ENCODE measurements at places on chromosomes 4 and X. TPM values are rescaled to one million over a fixed set of nuclear protein-coding genes. Genes with fewer than 3 reads are reported as not detected.

GRCh38 chr4:183798301-183799253, 106.5 kb upstream of the STOX2 start:
- peak overlapping the region; percentile 70 for H3K4me3 ChIP-seq
- peak overlapping the region; percentile 50 for H3K27ac ChIP-seq
- DNase-seq: no peak
- H3K27me3 ChIP-seq: no peaks in the 10 kb centered on the region
- no peaks in the 10 kb centered on the region for H3K4me1 ChIP-seq
- no peaks in the 10 kb centered on the region for H3K36me3 ChIP-seq

DNA sequence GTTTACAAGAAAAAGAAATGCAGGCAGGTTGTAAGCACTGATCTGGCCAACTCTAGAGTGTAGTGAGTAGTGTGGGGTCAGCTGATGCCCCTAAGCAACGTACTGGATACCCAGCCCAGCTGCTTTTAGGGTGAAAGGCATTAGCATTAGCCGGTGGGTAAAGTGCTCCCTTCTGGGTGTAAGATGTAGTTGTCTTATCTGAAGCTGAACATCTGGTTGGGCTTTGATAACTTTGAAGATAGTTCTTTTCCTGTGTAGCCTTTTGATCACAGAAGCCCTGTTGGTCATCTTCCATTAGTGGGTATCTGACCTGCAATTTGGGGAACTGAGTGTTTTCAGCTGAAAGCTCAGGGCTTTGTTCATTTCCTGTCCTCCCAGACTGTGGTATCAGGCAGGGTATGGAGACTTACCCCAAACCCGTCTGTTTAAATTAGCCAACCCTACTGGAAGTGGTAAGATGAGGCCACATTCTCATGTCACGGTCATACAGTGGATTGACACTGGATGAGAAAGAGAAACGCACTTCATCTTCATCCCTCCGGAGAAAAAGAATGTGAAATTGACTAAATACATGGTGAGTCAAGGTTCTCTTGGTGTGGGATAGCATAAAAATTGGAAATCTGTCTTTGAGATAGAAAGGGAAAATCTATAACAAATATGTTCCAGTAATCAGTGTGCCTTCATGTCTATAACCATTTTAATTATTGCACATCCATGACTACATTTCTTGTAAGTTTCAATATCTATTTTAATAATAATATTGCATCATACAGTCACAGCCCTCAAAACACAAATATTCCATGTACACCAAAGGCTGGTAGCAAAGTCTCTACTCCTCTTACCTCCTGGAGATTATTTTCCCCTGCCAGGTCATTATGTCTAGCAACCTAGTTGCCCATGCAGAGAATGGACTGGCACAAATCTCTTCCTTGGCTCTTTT, 8.7 kb downstream of the RHOH start:
- H3K36me3 ChIP-seq: no peaks in the 10 kb centered on the region
- no peak overlapping the region for H3K27ac ChIP-seq
- no peaks in the 10 kb centered on the region for H3K4me1 ChIP-seq
- H3K4me3 ChIP-seq: no peak overlapping the region
- no peaks in the 10 kb centered on the region for H3K27me3 ChIP-seq

DNA sequence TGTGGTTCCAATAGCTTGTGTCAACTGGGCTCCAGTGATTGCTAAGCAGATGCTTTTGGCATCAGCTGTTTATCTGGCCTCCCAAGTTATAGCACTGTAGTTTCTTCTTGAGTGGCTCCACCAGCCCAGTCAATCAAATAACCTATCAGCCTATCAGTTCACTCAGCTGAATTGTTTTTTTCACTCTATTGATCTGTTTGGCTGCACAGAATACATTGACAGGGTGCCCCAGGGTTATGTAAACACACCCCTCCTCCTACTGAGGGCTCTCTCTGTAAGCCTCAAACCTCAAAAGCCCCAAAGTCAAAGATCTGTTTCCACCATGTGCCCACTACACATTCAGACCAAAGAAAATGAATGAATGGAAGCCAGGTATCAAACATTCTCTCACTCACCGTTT, 214.0 kb downstream of the HS6ST2 start:
- no peak overlapping the region for H3K27ac ChIP-seq
- H3K4me1 ChIP-seq: no peaks in the 10 kb centered on the region
- H3K4me3 ChIP-seq: no peak overlapping the region
- no peaks in the 10 kb centered on the region for H3K36me3 ChIP-seq

- H3K4me3 ChIP-seq: no peak overlapping the region
- no peaks in the 10 kb centered on the region for H3K4me1 ChIP-seq
- DNase-seq: no peak
- H3K27me3 ChIP-seq: no peaks in the 10 kb centered on the region
- H3K36me3 ChIP-seq: no peaks in the 10 kb centered on the region
These were observed 61.0 kb downstream of the ENOPH1 start for GRCh38 chr4:82491251-82491960.

DNA sequence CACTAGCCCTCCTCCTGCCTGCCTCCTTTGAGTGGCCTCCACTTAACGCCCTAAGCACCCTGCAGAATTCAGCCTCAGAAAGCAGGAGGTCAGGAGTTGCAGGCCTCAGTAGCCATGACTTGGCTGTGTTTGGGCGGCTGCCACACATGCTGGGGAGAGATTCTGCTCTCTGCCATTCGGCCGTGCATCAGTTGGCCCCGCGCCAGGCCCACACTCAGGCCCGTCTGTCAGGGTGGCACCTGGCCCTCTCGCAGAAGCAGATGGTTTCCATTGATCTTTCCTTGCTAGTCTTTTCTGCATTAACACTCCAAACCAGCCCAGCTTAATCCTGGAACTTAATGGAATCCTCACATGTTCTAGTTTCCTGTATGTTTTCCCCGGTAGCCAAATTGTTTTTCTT, 30.7 kb upstream of the ATP6AP2 start:
- no peaks in the 10 kb centered on the region for H3K4me1 ChIP-seq
- no peak for DNase-seq
- H3K36me3 ChIP-seq: no peaks in the 10 kb centered on the region
- H3K4me3 ChIP-seq: no peak overlapping the region
- H3K27me3 ChIP-seq: peaks cover 50% of the 10 kb centered on the region

GRCh38 chrX:111170017-111170416, 74.0 kb downstream of the PAK3 start:
- peaks cover 52% of the 10 kb centered on the region for H3K27me3 ChIP-seq
- no peak for DNase-seq
- no peak overlapping the region for H3K4me3 ChIP-seq
- H3K27ac ChIP-seq: no peak overlapping the region

DNA sequence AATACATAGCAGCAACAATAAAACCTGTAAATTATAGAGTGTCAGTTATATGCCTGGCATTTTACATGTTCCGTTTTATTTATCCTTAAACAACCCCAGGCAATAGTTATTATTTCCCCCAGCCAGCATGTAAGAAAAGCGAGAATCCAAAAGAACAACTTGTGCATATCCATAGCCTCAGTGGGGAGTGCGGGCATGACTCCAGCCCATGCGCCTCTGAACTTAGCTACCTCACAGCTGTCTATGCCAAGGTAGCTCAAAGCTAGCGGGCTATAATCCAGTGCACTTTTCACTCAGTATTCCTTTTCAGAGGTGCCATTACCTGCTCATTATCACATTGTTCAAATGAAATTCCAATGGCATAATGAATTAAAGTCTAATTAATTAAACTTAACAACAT, 257.3 kb upstream of the EDNRA start:
- DNase-seq: no peak
- H3K27me3 ChIP-seq: no peaks in the 10 kb centered on the region
- peaks cover 8% of the 10 kb centered on the region for H3K36me3 ChIP-seq
- H3K27ac ChIP-seq: no peak overlapping the region
- H3K4me3 ChIP-seq: no peak overlapping the region
- no peaks in the 10 kb centered on the region for H3K4me1 ChIP-seq

DNA sequence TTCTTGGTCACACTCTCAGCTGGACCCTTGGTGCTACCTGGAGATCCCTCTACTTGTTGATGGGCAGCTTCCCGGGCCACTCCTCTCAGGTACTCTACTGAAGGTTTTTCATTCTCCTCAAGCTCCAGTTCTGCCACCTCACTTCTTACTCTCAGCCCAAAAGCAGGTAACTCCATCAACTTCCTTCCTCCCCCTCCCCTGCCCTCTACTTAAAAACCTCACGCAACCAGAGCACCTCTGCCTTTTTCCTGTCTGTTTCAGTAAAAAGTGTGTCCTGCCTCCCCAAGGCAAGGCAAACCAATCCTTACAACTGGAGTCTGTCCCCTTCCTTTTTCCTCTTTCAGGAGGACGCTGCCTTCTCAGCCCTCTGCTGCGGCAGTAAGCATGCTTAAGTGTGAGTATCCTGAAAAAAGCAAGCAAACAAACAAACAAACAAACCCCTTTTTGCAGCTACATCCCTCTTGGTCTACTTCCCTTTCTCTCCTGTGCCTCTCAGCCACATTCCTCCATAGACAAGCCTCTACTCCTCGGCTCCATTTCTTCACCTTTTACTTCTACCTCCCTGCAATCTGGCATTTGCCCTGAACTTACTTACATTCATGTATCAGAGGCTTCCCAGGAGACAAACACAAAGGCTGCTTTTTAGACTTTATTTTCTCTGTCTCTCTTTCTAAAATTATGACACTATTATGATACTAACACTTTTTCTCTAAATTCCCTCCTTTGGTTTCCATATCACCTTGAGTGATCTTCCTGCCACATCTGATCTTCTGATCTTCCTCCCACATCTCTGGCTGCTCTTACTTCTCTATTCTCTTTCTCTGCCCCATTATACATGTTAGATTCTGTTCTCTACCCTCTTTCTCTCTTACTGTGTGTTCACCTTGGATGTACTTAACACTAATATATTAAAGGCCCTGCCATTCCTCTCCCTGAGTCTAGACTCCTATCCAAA, 5.4 kb downstream of the ALPK1 start:
- H3K27me3 ChIP-seq: no peaks in the 10 kb centered on the region
- DNase-seq: no peak
- H3K36me3 ChIP-seq: no peaks in the 10 kb centered on the region
- no peak overlapping the region for H3K4me3 ChIP-seq
- no peaks in the 10 kb centered on the region for H3K4me1 ChIP-seq

DNA sequence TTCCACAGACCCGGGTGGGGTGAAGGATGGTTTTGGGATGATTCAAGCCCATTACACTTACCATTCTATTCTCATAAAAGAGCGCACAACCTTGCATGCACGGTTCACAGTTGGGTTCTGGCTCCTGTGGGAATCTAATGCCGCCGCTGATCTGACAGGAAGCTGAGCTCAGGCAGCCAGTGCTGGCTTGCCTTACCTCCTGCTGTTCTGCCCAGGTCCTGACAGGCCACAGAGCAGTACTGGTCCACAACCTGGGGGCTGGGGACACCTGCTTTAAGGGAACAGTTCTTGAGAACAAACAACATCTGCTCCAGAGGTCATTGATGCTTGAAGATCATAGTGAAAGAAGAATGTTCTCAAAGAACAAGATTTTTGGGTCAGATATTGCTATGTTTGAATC, 8.0 kb upstream of the HS3ST1 start:
- no peaks in the 10 kb centered on the region for H3K4me1 ChIP-seq
- H3K36me3 ChIP-seq: no peaks in the 10 kb centered on the region
- no peak for DNase-seq
- no peak overlapping the region for H3K27ac ChIP-seq

DNA sequence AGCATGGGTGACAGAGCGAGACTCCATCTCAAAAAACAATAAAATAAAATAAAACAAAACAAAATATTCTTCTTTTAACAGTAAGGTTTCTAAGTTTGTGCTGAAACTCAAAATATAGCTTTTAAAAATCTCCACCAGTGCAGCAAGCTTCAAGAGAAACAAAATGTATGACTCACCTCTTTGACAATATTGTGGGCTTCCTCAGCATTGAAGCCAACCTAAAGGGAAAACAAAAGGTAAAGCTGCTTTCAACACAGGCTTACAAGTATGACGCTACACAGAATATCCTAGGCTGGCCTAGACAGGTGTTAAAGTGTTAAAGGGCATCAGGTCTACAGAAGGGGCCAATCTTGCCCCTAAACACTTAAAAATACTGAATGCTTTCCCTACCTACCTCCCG, 1.2 kb downstream of the DYNLT3 start:
- H3K27me3 ChIP-seq: peaks cover 36% of the 10 kb centered on the region
- H3K36me3 ChIP-seq: no peaks in the 10 kb centered on the region
- no peak for DNase-seq
- peak overlapping the region; percentile 95 for H3K27ac ChIP-seq

GRCh38 chr4:93878566-93878965, 50.0 kb downstream of the ATOH1 start:
- H3K36me3 ChIP-seq: no peaks in the 10 kb centered on the region
- DNase-seq: no peak
- H3K4me1 ChIP-seq: no peaks in the 10 kb centered on the region
- H3K4me3 ChIP-seq: no peak overlapping the region

DNA sequence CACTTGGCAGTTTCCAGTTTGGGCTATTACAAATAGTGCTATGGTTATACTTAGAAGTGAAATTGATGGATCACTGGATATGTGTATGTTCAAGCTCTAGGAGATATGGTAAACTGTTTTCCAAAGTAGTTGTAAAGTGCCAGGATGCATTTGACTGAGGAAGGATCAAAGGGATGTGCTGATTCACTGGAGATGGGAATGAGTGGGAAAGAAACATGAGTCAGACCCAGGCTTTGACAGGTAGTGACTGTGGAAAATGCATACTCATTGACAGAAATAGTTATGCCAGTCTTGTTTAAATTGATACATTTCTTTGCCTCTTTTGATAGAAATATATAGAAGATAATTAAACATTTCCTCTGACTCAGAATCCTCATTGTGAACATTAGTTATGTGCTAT, 77.9 kb downstream of the CEP135 start:
- no peak overlapping the region for H3K4me3 ChIP-seq
- H3K4me1 ChIP-seq: no peaks in the 10 kb centered on the region
- no peak for DNase-seq
- no peaks in the 10 kb centered on the region for H3K36me3 ChIP-seq

DNA sequence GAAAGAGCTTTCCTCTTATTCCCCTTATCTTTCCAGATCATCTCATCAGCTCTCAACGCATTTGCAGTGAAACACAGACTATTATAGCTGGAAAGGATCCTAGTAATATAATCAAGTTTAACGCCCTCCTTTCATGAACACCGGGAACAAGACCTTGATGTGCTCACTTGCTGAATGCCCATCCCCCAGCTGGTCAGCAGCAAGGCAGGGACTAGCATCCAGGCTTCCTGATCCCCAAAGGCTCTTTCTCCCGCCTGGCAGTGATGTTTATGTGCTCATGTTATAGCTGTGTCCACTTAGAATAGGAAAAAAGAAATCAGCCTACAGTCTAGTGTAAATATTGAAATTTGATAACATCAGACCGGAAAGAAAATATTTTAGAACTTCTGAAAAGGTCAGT, 24.6 kb downstream of the GPC4 start:
- H3K27me3 ChIP-seq: no peaks in the 10 kb centered on the region
- H3K27ac ChIP-seq: no peak overlapping the region
- no peak for DNase-seq
- H3K4me3 ChIP-seq: no peak overlapping the region

- H3K4me1 ChIP-seq: no peaks in the 10 kb centered on the region
- H3K27me3 ChIP-seq: no peaks in the 10 kb centered on the region
- no peak overlapping the region for H3K4me3 ChIP-seq
- no peaks in the 10 kb centered on the region for H3K36me3 ChIP-seq
- H3K27ac ChIP-seq: no peak overlapping the region
These were observed 169.3 kb downstream of the CEP135 start for GRCh38 chr4:56118055-56118454.

GRCh38 chrX:148466292-148466691, 34.1 kb upstream of the AFF2 start:
- DNase-seq: no peak
- H3K4me1 ChIP-seq: no peaks in the 10 kb centered on the region
- H3K4me3 ChIP-seq: no peak overlapping the region
- H3K36me3 ChIP-seq: no peaks in the 10 kb centered on the region
- H3K27me3 ChIP-seq: no peaks in the 10 kb centered on the region

Gene RGS12
- total RNA-seq: 24.3 TPM

Gene MAGEA9B
- total RNA-seq: not detected

Gene SYTL4
- total RNA-seq: 25.2 TPM

Gene ANXA10
- total RNA-seq: not detected

Gene NWD2
- 0.66 TPM for total RNA-seq

Gene XG
- 2.6 TPM for total RNA-seq

Gene RIPPLY1
- not detected for total RNA-seq
